ENCODE measurements at places on chromosomes 1 and 21.

- no peak for DNase-seq
These were observed 8.0 kb downstream of the TNFRSF9 start for GRCh38 chr1:7932524-7933138.

DNA sequence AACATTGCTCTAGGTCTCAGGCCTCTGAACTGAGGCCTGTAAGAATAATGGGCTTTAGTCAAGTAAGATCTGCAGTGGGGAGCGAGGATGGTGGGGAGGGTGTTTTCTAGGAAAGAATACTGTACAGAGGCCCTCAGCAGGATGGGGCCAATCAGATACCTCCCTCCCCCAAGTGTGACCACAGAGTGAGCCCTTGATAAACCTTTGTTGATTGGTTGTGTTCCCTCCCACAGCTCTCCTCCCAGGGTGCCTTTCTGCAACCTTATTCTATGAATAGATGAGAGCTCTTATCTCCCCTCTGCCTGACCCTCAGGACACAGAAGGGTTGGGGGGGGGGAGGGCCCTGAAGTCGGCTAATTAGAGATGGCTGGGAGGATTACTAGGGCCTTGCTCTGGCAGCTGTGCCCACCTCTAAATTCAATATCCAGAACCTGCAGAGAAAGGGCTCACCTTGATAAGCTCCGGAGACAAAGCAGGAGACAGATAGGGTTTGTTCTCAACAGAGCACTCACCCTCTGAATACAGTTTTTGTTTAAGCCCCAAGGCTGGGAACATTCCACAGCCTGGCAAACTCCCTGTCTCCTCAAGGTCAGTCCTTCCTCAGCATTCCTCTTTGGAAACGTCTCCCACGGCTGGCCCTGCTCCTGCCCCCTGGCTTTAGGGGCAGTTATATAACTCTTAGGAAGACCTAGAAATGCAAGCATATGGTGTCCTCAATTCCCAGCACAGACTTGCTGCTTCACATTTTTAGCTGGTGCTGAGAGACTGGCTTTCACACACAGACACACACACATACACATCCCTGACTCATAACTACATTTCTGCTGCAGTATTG lies 42.9 kb downstream of the ATP1A1 start:
- DNase-seq, result no peak

DNA sequence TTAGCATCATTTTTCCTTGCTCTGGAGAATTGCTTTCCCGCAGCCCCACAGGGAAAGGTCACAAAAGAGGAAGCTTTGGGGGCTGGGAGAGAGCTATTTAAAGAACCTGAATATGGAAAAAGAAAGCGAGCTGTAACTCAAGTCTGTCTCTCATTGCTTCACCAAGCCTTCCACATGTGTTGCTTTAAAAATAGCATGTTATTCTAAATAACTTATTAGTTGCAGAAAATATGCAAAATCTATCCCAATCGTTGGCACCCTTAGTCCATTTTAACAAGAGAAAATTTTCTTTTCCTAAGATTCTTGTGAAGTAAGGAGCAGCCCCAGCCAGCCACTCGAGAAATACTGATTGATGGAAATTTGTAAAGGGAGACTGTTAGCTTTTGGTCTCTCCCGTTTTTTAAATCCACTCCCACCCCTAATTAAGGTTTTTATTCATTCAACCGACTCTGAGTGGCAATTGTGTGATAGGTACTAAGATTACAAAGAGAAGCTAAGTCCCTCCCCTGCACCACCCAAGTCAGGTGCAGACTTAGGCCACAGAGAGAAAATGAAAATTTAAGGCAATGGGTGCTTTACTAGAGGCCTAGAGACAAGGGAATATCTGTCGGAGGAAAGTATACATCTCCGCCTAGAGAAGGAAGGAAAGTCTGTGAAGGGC lies 802 bp downstream of the CYP4X1 start:
- DNase-seq, result no peak

- DNase-seq, result no peak
These were observed 3.7 kb upstream of the TMEM39B start for GRCh38 chr1:32068957-32069588.

- DNase-seq, result no peak
These were observed 23.3 kb downstream of the KIRREL1 start for GRCh38 chr1:158016651-158017335.
